Activated naive CD8-positive, alpha-beta T cell treated with anti-CD3 and anti-CD28 coated beads, Interleukin-2, amount 50 U/mL, for 24 hours (primary cell): ENCODE measurements at places on chromosomes 4 and X.

DNA sequence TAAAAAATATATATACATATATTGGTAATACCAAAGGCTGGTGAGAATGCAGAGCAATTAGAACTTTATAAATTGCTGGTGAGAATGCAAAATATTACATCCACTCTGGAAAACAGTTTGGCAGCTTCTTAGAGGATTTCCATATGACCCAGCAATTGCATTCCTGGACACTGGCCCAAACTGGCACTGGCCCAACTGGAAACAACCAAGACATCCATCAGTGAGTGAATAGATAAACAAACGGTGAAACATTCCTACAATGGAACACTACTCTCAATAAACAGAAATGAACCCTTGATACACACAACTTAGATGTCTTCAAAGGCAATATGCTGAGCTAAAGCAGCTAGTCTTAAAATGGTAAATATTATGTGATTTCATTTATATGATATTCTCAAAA, 524.2 kb downstream of the IQCM start:
- no peaks in the 10 kb centered on the region for H3K36me3 ChIP-seq
- no peak overlapping the region for H3K4me3 ChIP-seq
- DNase-seq = no peak
- H3K27ac ChIP-seq = no peak overlapping the region

DNA sequence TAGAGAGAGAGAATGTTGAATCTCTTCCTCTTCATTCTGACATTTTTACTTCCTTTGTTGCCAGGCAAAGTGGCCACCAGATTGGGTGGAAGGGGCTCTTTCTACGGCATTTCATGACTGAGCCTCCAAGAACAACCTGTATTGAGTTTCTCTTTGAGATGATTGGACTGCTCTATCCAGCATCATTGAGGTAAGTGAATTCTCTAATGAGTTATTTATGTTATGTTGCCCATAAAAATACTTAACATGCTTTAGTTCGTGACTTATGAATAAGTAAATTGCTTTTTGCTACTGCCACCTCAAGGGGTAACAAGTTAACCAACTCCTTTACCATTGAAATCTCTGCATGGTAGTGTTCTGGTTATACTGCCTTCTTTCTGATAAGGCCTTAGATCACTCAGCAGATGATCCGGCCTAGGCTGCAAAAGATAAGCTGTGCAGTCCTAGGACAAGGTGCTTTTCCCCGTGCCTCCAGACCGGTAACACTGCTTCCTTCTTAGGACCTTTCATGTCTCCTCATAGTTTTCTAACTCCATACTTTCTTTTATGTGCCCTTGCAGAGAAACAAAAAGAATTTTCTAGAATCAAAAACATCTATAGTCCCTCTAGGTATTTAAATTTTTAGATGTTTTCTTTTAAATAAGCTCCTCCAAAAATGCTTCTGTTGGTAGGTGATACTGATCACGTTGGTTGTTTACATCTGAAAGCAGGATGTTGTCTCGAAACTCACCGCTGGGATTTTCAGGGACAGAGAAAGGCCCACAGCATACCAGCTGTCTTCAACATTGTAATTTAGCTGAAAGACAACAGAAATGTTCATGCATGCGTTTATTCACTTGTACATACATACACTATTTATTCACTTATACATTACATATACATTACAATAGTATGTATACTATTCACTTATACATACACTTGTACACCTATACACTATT, 157.1 kb upstream of the RBPJ start:
- no peak for DNase-seq
- peaks cover 14% of the 10 kb centered on the region for H3K4me1 ChIP-seq
- H3K36me3 ChIP-seq = peaks cover 7% of the 10 kb centered on the region
- no peak overlapping the region for H3K27ac ChIP-seq

GRCh38 chr4:10054571-10055041, 33.3 kb upstream of the SLC2A9 start:
- peaks cover 19% of the 10 kb centered on the region for H3K36me3 ChIP-seq
- H3K4me3 ChIP-seq = no peak overlapping the region
- no peaks in the 10 kb centered on the region for H3K27me3 ChIP-seq
- no peak overlapping the region for H3K27ac ChIP-seq

DNA sequence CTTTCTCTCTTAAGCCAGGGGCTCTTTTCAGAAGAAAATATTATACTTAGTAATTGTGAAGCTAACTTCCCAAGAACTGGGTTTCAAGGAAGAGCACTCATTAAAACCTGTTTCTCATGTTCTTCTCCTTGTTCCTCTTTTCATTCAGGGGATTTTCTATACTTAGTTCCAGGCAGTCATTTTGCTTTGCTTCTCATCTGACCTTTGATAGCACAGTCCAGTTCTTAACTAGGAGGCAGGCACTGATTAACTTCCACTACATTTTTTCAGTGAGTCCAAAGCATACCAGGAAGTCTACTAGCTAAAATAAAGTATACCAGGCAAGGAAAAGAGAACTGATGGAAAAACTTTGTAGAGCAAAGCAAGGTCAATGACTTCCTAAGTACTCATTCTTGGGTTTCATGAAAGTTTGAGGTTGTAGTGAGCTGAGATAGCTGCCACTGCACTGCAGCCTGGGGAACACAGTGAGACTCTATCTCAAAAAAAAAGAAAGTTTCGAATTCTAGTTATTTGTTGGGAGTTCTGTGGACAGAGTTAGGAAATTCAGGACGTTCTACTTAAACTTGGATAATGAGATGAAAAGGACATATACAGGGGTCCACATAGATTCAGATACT, 190.1 kb upstream of the HS3ST1 start:
- no peaks in the 10 kb centered on the region for H3K27me3 ChIP-seq
- no peak overlapping the region for H3K4me3 ChIP-seq

DNA sequence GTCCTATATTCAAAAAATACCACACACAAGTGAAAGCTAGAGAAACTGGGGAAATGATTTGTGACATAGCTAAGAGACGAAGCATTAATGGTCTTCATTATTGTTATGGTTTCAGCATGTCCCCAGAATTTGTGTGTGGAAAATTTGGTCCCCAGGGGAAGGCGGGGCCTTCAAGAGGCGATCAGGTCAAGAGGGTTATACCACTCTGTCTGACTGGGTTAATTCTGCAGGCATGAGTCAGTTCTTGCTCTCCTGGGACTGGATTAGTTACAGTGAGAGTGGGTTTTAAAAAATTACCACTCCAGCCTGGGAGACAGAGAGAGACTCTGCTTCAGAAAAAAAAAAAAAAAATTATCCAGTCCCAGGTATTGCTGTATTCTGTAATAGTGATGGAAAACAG, 2.1 kb upstream of the MTNR1A start:
- DNase-seq = no peak
- no peaks in the 10 kb centered on the region for H3K36me3 ChIP-seq
- peaks cover 14% of the 10 kb centered on the region for H3K27me3 ChIP-seq
- H3K4me3 ChIP-seq = no peak overlapping the region
- H3K4me1 ChIP-seq = no peaks in the 10 kb centered on the region
- no peak overlapping the region for H3K27ac ChIP-seq

- H3K27ac ChIP-seq = no peak overlapping the region
- DNase-seq = no peak
- H3K4me3 ChIP-seq = no peak overlapping the region
- no peaks in the 10 kb centered on the region for H3K36me3 ChIP-seq
- H3K27me3 ChIP-seq = no peaks in the 10 kb centered on the region
Observed at GRCh38 chrX:84339507-84340364, 151.7 kb upstream of the RPS6KA6 start.

DNA sequence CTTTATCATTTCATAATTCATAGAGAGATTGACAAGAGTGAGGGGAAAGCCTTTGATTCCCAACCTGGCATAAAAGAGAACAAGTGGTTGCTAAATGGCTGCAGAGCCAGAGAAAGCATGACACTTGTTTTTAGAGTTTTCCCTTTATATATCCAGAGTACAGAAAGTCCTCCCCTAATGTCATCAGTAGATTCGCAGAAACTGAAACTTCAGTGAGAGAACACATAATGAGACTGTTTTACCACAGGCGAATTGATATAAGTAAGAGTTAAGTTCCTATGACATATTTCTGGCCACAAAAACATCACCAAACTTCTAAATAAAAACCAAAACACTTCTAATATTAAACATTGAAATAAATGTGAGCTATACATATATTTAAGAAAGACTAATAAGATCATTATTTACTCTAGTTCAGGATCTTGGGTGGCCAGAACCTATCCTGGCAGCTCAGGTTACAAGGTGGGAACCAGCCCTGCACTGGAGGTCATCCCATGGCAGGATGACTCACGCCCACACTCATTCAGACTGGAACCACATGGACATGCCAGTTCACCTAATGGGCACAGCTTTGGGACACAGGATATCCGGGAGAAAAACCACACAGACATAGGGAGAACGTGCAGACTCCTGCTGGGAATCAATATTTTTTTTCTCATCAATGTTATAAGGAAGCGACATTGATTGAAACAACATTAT, 35.5 kb downstream of the NWD2 start:
- H3K27ac ChIP-seq = no peak overlapping the region
- no peaks in the 10 kb centered on the region for H3K27me3 ChIP-seq
- no peak for DNase-seq
- no peak overlapping the region for H3K4me3 ChIP-seq
- no peaks in the 10 kb centered on the region for H3K4me1 ChIP-seq

DNA sequence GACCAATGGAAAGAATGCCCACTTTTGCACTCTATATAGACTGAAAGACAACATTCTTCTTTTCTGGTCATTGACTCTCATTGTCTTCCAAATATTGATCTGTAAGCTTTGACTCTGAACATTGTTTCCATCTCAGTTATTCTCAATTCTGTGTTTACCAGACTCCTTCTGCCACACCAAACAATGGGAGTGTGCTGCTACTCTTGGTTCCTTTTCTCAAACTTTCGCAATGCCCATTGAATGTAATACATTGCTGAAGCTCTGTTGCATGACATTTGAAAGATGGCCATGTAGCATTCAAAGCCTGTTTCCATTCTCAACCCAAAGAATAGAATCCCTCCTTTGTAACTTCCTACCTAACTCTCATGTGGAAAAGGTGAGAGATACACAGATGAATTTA, 136.2 kb downstream of the BTC start:
- no peaks in the 10 kb centered on the region for H3K27me3 ChIP-seq
- no peaks in the 10 kb centered on the region for H3K36me3 ChIP-seq
- no peak for DNase-seq
- no peak overlapping the region for H3K27ac ChIP-seq
- H3K4me1 ChIP-seq = peaks cover 5% of the 10 kb centered on the region

GRCh38 chr4:10773010-10773409, 88.4 kb upstream of the CLNK start:
- H3K4me1 ChIP-seq = no peaks in the 10 kb centered on the region
- H3K27me3 ChIP-seq = no peaks in the 10 kb centered on the region
- no peaks in the 10 kb centered on the region for H3K36me3 ChIP-seq
- H3K27ac ChIP-seq = no peak overlapping the region
- DNase-seq = no peak
- no peak overlapping the region for H3K4me3 ChIP-seq

GRCh38 chr4:47032405-47033106, 1.2 kb downstream of the GABRB1 start:
- peak; percentile 52 for DNase-seq
- peaks cover 13% of the 10 kb centered on the region for H3K4me1 ChIP-seq
- H3K4me3 ChIP-seq = peak overlapping the region; percentile 48
- H3K27me3 ChIP-seq = peaks cover 36% of the 10 kb centered on the region
- H3K27ac ChIP-seq = no peak overlapping the region
- H3K36me3 ChIP-seq = no peaks in the 10 kb centered on the region

DNA sequence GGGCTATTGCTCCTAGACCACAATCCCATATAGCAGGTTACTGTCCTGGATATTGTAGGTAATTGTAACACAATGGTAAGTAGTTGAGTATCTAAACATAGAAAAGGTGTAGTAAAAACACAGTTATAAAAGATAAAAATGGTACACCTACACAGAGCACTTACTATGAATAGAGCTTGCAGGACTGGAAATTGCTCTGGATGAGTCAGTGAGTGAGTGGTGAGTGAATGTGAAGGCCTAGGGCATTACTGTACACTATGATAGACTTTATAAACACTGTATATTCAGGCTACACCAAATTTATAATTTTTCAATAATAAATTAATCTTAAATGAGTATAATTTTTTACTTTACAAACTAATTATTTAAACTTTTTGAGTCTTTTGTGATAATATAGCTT, 425.7 kb downstream of the PABPC4L start:
- H3K4me1 ChIP-seq = no peaks in the 10 kb centered on the region
- H3K27ac ChIP-seq = no peak overlapping the region
- DNase-seq = no peak
- no peaks in the 10 kb centered on the region for H3K27me3 ChIP-seq
- H3K4me3 ChIP-seq = no peak overlapping the region

DNA sequence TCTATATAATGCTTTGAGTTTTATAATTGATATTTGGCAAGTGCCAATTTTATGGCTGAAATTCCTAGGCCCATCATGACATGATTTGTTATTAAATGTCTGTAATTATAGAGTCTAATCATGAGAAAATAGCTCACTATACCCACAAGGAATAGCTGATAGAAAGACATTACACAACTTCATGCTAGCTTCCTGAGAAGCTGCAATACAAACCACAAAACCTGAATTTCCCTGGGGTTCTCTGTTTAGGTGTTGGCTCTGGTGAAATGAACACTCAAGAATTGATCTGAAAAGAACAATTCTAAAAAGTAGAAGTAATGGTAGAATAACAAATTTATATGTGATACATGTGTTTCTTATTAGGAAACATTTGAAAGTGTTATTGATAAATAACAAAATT, 169.6 kb downstream of the GASK1B start:
- H3K36me3 ChIP-seq = no peaks in the 10 kb centered on the region
- H3K27ac ChIP-seq = no peak overlapping the region
- H3K27me3 ChIP-seq = no peaks in the 10 kb centered on the region
- no peaks in the 10 kb centered on the region for H3K4me1 ChIP-seq
- DNase-seq = no peak

DNA sequence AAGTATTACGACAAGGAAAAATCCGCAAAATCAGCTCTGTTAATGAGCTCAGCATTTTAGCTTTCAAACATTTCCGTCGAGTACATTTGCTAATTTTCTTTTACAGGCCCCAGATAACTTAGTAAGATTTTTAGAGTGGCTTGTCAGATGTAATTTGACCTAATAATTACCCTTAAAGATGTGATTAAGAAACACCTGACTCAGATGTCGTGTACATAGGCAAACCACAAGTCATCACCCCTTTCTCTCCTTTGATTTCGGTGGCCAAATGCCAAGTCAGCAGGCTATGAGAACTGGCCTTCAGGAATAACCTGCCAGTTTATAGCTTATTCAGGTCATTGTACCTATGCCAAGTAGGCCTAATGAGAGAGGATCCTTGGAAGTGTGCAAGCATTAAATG, 369.6 kb downstream of the PCDH7 start:
- H3K27me3 ChIP-seq = no peaks in the 10 kb centered on the region
- no peak overlapping the region for H3K27ac ChIP-seq
- H3K36me3 ChIP-seq = no peaks in the 10 kb centered on the region
- DNase-seq = no peak
- H3K4me3 ChIP-seq = no peak overlapping the region

DNA sequence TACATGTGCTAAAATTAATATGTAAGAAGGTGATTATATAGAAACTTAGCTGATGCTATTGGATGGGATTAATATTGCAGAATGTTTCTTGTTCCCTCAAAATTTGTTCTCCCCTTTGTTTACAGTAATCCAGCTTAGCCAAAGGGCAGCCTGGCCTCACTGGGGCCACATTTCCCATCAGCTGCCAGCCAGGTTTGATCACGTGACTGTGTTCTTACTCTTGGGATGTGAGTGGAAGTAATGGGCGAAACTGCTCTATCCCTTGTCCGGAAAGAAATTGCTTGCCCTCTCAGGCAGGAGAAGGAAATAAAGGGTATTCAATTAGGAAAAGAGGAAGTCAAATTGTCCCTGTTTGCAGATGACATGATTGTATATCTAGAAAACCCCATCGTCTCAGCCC, 44.1 kb upstream of the FAT1 start:
- H3K27ac ChIP-seq = no peak overlapping the region
- no peaks in the 10 kb centered on the region for H3K36me3 ChIP-seq
- no peaks in the 10 kb centered on the region for H3K27me3 ChIP-seq
- no peak overlapping the region for H3K4me3 ChIP-seq
